Fibroblast of skin of left quadriceps (primary cell): ENCODE measurements at places on chromosomes 5 and 9.

DNA sequence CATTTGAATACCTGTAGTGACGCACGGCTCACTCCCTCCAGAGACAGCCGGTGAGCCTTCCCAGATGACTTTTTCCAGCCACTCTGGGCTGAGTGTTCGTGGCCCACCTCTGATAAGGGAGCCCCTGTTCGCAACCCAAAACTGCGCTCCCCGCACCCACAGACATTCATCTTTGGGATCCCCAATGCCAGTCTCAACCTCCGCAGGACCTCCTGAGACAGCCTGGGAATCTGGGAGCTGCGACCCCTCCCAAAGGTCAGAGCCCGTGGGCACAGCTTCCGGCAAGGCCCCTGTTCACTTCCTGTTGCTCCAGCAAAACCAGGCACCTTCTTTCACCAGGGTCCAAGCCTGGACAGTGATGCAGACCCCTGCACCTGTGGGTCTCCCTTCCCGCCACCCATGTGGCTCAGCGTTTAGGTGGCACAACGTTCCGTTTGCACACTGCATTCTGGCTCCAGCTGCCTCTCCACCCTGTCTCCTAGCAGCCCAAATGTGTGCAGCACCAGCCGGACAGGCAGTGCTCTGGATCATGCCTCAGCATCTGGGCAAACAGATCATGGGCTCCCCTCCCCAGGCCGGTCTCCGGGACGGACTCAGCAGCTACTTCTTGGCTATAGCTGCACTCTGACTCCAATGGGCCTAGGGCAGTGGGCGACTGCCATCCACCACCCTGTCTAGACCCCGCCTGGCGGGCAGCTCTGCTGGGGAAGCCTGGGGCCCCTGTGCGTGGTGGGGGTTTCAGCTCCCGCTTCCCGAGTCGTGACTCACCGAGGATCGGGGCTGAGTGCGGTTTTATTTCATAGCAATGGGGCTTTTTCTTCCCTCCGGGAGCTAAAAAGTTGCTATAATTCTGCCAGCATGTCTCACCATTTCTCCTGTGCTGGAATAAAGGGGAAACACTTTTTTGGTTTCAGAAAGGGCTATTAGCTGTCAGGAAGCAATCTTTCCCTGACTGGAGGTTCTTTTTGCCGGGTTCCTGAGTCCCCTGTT lies 156.0 kb downstream of the OLFM1 start:
- DNase-seq, result no peak

DNA sequence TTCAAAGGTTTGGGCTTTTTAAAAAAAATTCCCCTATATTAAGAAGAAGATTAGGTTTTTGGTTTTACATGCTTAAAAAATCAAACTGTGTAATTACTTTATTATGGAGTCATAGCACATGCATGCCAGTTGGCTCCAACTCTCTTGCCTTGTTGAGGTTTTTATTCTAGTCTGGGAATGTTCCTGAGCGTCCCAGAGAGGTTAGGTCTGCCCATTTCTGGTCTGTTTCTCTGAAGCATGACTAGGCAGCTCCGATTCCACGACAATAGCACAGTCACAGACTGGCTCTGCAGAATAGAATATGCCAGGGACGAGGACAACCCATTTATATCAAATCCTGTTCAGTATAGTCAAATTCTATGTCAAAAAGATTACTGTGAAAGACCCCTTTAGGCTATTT lies 217.0 kb downstream of the PCSK5 start:
- DNase-seq, result no peak

GRCh38 chr9:101792475-101792874 lies 54.0 kb upstream of the GRIN3A start:
- DNase-seq, result no peak

DNA sequence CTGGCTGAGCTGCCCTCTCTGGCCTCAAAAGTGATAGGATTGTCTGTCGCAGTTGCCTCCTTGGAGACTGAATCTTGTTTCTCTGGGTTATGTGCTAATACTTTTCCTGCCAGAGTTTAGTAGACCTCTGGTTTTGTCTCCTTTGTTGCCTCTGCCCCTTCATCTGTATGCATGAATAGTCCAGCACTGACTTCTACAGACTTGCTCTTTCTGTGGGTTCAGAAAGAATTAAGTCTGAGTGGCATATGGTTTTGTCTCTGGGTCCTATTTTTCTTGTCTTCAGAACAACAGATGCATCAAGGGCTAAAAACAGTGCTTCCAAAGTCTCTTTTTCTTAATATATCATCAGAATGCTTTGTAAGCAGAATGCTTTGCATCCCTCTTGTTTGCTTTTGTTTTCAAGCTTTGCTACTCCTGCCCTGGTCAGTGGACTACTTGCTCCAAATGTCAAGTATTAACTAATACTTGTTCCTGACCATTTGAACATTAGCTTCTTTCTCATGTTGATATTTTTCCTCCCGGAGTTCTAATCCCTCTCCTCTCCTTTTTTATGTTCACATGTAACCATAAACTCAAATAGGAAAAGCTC lies 131.7 kb downstream of the UNC13B start:
- no peak for DNase-seq

GRCh38 chr9:101468116-101468515 lies 32.5 kb upstream of the ALDOB start:
- DNase-seq, result no peak
